ENCODE measurements at places on chromosomes 1 and 21. TPM values are rescaled to one million over a fixed set of nuclear protein-coding genes. Genes with fewer than 3 reads are reported as not detected.

GRCh38 chr1:223301371-223301770 is 62.6 kb downstream of the SUSD4 start:
- DNase-seq: no peak

Gene HMCN1
- 54.6 TPM for polyA plus RNA-seq

- DNase-seq: no peak
Measured at GRCh38 chr1:151187205-151187604, 2.8 kb downstream of the VPS72 start.

DNA sequence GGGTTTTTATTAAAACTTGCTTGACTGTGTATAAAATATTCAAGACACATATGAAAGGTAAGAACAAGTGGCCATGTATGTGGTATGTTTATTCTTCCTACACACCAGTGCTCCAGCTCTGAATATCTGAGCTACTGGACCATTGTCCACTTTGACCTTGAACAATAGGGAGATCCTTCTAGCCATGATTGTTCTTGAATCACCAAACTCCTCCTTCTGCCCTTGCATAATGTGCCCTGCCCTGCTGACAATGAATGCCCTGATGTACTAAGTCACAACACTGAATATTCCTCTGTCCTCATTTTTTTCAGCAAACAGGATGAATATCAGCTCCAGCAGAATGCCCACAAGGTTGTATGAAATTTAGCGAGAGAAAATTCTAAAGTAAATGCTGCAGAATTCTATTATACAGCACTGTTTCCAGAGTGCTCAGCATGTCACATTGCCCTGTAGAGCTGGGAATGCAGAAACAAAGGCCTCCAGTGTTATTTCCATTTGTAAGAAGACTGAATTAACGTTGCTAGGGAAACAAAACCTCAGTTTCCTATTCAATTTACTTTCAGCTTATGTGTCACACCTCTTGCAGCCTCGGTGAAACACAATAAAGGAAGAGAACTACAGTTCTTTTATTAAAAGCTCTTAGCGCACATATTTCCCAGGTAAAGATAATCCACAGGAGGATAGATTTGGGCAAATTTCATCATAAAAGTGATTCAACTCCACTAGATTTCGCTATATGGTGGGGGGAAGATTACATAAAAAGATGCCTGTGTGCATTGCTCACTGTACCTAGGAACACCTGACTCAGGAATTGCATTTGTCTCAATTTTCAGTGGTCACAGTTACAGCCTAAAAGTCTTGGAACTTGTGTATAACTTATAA is 187.4 kb upstream of the ATP1B1 start:
- DNase-seq: no peak

Gene RGSL1
- not detected for polyA plus RNA-seq

Gene DENND2C
- polyA plus RNA-seq: 4.5 TPM

GRCh38 chr1:23616292-23616824 is 57.1 kb upstream of the ID3 start:
- no peak for DNase-seq

DNA sequence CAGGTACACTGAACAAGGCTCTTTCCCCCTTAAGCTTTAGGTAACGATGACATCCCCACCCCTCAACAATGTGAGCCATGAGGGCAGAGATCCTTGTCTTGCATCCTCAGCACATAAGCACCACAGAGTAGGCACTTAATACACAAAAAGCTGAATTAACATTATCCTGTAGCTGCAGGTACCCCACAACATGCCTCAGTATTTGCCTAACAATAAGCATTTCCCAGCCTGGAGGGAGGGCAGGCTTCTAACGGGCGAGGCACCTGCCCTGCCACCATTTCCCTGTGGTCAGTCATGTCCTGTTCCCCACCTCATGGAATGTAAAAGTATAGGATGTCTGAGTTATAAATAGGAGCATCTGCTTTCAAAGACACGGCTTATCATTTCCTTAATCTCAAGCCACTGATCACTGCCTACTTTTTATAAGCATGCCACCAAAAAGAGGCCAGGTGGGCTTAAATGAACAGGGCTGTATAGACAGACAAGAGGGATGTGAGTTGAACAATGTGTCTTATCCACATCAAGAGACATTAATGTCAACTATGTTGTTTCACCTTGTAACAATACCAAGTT is 3.4 kb downstream of the CAPZB start:
- DNase-seq: no peak

DNA sequence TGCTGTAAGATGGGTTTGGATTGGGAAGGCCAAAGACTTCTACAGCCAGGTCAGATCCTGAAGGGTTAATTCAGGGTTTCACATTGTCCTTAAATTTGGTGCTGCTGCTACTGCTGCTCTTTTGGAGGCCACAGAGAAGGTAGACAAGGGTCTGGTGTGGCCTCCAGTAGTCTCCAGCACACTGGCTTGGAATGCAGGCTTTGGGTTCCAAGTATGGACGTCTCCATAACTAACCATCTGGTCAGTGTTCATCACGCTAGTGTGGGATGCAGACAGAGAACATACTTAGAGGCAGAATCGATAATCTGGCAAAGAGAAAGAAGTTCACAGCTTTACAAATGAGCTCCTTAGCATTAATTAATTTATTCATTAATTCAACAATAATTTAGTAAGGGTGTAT is 154.1 kb downstream of the ZBTB18 start:
- DNase-seq: no peak

Gene TMEM61
- polyA plus RNA-seq: 1.1 TPM

Gene LCE1D
- polyA plus RNA-seq: not detected

Gene UBASH3A
- polyA plus RNA-seq: 0.07 TPM

Gene TMCC2
- 6.3 TPM for polyA plus RNA-seq

- no peak for DNase-seq
Measured at GRCh38 chr1:1460540-1461130, 10.9 kb upstream of the ATAD3B start.

GRCh38 chr1:239056940-239057339 is 329.4 kb upstream of the CHRM3 start:
- DNase-seq: no peak

DNA sequence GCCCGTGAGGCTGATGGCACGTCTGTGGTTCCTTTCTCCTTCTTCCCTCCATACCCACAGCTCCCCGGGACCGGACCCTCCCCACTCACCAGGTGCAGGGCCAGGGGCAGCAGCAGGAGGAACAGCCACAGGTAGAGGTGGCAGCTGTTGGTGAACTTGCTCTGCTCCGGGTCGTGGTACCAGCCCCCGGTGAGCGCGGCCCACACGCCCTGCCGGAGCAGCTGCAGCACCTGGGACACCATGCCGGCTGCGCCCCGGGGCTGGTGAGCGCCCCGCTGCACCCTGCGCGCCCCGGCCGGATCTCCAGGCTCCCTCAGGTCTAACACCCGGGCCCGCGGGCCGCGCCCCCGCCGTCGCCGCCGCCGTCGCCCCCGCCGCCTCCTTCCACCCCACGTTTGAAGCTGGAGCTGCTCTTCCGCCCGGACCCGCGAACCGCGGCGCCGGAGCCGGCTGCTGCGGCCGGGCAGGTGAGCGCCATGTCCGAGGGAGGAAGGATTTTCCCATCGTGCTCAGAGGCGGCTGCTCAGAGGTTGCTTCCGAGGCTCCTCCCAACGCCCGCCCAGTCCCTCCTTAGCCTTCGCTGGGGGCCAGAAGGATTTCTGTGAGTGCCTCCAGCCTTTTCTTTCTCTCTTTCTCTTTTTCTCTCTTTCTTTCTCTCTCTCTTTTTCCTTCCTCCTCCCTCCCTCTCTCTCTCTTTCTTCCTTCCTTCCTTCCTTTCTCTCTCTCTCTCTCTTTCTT is at the start of gene PCNX2:
PCNX2 (minus strand) TSS at position 489 of the 738 bp plus-strand sequence; CDS start at position 242, 247 bp downstream.
- DNase-seq: no peak

Measured in left renal pelvis (tissue), 4 donors.